ENCODE measurements at places on chromosomes 7 and 10.

DNA sequence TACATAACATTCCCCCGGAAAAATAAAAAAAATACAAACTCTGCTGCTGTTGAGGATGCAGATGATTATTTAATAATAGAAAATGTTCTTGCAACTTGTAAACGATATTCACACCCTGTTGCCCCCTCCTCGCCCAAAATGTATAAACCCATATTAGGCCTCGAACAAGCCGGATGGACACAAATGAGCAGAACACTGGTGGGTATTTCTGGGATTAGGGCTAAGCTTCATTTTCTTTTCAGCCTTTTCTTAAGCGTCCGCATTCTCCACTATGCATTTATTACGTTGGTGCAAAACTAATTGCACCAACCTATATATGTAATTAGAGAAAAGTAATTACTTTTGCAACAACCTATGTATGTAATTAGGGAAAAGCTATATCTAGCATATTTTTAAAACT, 349 bp upstream of the GNG11 start:
- DNase-seq: no peak

- DNase-seq: peak; percentile 87
Observed at GRCh38 chr7:28408960-28409715, 3.2 kb upstream of the CREB5 start.

- DNase-seq: no peak
Observed at GRCh38 chr10:61120805-61121204, 176.8 kb upstream of the RHOBTB1 start.

- no peak for DNase-seq
Observed at GRCh38 chr7:1691601-1692514, 21.8 kb downstream of the ELFN1 start.

DNA sequence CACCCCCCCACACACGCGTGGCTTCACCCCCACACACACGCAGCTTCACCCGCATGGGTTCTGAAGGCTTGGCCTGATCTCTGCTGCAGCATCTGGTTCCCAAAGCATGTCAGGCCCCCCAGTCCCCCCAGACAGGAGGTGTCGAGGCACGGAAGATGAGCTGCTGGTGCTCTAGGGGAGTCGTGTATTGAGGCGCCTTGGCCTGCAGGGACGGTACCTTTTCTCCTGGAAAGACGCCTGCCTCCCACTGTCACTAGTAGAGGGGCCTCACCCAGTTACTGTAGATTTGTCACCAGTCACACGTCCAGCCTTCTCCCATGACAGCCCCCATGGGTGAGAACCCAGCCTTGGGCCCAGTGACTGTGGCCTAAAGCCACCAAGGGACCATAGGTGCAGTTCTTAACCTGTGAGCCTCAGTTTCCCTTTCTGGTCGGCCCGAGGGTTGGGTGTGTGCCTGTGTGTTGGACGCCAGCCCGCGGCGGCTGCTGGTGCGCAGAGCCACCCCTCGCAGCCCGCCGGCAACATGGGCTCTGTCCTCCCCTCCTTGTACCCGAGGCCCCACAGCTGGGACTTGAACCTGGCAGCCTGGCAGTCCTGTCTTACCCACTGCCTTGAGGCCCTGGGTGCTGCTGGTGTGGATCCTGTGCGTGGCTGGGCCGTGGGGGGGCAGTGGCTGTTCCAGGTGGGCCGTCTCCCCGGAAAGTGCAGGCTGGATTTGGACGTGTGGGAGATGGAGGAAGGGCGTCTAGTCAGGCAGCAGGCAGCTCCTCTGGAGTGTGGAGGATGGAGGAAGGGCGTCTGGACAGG, 81.7 kb downstream of the NKX6-2 start:
- DNase-seq: no peak

- DNase-seq: no peak
Observed at GRCh38 chr10:119301397-119301796, 94.0 kb downstream of the GRK5 start.

DNA sequence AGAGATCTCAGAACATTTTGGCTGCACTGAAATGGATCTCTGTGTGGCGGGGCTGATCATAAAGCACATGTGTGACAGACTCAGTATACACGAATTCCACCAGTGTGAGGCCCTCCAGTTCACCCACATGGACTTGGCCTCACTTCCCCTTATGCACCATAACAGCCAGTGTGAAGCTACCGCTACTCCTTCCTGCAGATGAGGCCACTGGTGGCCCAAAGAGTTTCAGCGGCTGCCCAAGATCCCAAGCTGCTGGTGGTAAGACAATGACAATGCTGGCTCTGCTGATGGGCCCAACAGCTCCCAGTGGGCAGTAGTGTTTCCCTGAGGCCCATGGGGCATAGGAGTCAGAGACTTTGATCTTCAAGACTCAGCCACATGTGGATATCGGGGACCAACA, 21.0 kb upstream of the C10orf71 start:
- DNase-seq: no peak

GRCh38 chr10:35387768-35388167, 51.5 kb downstream of the CCNY start:
- no peak for DNase-seq

- peak; percentile 1 for DNase-seq
Observed at GRCh38 chr10:59234816-59235429, 58.5 kb downstream of the PHYHIPL start.

DNA sequence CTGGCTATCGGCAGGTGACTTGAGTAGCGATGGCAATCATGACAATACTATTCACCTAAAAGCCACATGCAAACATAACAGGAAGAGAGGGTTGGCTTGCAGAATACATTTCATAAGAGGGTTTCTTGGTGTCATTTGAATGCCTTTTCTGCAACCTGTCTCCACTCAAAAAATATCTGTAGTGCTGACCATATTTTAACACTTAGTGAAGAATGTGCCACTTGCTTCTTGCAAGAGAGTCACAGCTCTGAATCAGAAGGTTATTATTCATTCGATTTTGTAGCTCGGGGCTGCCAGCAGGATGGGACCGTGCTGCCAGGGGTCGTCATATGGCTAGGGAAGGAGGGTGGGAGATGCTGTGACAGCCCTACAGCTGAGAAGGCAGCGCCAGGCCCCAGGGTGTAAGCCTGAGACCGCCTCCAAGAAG, 152.0 kb upstream of the PITRM1 start:
- no peak for DNase-seq

GRCh38 chr10:110781139-110781538, 90.6 kb upstream of the PDCD4 start:
- no peak for DNase-seq

GRCh38 chr10:624605-625332, 64.7 kb downstream of the DIP2C start:
- no peak for DNase-seq

DNA sequence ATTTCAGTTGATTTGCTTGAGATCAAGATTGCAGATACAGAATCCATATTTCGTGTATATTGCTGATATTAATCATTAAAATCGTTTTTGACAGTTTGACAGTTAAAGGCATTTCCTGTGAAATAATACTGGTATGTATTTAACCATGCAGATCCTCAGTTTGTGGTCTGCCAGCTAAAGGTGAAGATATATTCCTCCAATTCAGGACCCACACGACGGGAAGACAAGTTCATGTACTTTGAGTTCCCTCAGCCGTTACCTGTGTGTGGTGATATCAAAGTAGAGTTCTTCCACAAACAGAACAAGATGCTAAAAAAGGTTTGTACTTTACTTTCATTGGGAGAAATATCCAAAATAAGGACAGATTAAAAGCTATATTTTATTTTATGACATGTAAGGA, 94.3 kb downstream of the PTEN start:
- DNase-seq: no peak

DNA sequence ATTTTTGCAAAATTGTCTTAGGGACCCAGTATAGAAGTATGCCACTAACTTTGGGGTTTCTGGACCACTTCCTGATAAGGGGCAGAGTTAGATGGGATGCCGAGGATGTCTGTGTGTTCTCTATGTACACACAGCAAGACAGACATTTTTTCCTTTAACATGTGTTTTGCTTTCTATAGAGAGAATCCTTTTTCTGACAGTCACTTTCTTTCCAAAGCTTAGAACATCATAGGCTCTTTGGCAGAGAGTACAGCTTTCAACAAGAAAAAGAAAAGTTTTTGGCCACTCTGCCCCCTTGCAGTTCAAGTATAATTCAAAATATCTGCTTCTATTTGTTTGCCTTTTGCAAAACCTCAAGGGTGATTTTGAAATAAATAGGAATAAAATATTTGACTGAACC, 44.1 kb downstream of the PAPSS2 start:
- DNase-seq: no peak

GRCh38 chr7:27774717-27775328, 34.9 kb downstream of the TAX1BP1 start:
- DNase-seq: peak; percentile 30

DNA sequence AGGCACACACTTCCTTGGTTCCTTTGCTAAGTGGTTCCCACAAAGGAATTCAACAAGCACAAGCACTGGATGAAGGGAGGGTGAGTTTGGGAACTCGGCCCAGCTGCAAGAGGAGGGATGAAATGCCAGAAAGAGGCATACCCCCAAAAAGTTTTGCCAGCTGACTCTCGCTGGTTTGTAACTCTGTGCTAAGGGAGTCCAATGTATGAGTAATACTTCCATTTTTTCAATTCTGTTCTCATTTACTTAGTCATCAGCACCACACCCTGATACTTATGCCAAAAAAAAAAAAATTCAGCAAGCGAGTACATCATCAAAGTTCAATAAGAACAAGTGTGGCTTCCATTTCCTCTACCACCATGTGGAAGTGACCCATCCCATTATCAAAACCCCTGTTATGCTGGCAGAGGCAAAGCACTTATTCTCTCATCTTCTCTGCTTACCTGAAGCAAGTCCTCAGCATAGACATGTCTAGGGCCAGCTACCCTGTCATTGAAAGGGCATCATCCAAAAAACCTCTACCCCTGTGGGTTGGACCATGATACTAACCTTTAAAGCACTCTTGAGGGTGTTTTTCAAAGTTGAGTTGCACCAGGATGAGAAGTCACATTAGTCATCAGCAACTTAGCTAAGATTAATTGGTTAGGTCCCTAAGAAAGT, 6.9 kb upstream of the HYCC1 start:
- DNase-seq: no peak

- DNase-seq: peak; percentile 60
Observed at GRCh38 chr10:97731346-97732051, 5.4 kb upstream of the ZFYVE27 start.

DNA sequence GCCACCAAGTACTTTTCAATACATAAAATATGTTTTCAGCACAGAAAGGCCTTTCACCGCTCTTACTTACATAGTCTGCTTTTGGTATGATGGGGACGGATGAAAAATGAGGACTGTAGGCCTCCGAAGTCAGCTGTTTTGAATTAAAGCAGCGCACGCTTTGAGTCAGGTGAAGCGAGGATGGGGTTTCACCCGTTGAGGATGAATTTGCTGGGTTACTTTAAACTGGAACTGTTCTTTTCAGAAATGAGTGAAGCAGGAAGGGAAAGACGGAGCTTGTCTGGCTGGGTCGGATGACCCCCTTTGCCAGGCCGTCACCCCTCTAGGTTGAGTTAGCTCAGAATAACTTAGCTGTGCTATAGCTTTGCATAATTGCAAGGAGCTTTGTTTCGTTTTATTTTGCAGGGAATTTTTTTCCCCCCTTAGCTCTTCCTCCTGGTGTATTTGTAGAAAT, 40.0 kb downstream of the CUX1 start:
- no peak for DNase-seq

GRCh38 chr10:33609546-33609945, 275.1 kb upstream of the NRP1 start:
- no peak for DNase-seq

GRCh38 chr7:114468844-114469243, 54.2 kb downstream of the FOXP2 start:
- DNase-seq: no peak

- no peak for DNase-seq
Observed at GRCh38 chr7:127892488-127893314, 138.5 kb downstream of the LRRC4 start.

- no peak for DNase-seq
Observed at GRCh38 chr10:3014968-3015367, 52.4 kb upstream of the PFKP start.

GRCh38 chr7:3206101-3206500, 95.0 kb upstream of the SDK1 start:
- DNase-seq: no peak

DNA sequence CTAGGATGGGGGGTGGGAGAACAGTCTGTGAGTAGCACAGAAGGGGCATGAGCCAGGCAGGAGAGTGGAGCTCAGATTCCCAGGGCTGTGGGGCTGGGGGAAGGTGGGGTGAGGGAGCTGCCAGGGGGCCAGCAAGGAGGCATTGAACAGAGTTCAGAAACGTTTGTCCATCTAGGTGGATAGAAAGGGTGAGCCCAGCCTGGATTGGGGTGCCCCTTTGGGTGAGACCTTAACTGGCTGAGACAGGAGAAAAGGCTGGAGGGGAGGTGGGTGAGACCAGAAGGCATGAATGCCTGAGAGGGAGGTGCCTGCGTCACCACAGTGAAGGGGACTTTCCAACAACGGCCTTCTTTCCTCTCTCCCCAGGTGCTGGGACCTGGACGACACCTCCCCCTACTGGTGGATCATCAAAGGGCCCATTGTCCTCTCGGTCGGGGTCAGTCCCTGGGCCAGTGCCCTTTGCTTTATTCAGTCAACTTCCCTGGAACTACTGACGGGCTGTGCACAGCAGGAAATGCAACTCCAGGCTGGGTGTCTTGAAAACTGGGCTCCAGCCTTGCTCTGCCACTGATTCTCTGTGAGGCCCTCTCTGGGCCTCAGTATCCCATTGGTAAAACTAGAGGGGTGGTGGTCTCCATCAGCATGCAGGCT, 11.0 kb downstream of the GHRHR start:
- DNase-seq: peak; percentile 55

DNA sequence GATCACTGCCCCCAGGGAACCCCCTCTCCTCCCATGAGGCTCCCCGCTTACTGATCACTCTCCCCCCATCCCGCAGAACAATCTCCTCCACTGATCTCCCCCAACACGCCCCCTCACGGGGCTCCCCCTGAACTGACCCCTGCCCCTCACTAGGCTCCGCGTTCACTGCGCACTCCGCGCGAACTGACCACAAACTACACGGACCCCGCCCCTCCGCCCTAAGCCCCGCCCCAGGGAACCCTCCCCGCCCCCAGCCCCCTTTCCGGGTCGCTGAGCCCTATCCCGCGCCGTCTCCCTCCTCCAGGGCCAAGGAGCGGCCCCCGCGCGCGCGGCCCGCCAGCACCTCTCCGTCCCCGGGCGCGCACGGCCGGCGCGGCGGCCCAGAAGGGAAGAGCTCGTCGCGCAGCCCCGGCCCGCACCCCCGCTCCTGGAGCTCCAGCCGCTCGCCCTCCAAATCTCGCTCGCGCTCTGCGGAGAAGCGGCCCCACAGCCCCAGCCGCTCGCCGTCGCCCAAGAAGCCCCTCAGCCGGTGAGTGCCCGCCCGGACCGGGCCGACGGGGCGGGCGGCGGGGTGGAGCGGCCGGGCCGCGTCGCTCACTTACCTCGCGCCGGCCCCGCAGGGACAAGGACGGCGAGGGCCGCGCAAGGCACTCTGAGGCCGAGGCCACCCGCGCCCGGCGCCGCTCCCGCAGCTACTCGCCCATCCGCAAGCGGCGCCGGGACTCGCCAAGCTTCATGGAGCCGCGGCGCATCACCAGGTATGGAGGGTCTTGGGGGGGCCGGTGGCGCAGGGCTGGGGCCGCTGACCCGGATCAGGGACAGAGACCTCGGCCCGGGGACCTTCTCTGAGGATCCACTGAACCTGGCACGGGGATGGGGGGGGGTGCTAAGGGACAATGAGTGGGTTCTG, 19.9 kb upstream of the HSPB1 start:
- no peak for DNase-seq

- no peak for DNase-seq
Observed at GRCh38 chr7:21544303-21544656, 1.4 kb downstream of the DNAH11 start.

Data from NCI-H1694 (cell line).